Activated gamma-delta T cell treated with Interleukin-2 at 50 U/mL for 16 hours (primary cell): ENCODE measurements at places on chromosomes 2 and 18.
A peak's percentile ranks its signal among the peaks of the same experiment; 100 is the strongest.

GRCh38 chr2:158321264-158321663 is 135.3 kb downstream of the CCDC148 start:
- DNase-seq = no peak

GRCh38 chr2:239275044-239275685 is 125.7 kb downstream of the HDAC4 start:
- DNase-seq = peak; percentile 78

DNA sequence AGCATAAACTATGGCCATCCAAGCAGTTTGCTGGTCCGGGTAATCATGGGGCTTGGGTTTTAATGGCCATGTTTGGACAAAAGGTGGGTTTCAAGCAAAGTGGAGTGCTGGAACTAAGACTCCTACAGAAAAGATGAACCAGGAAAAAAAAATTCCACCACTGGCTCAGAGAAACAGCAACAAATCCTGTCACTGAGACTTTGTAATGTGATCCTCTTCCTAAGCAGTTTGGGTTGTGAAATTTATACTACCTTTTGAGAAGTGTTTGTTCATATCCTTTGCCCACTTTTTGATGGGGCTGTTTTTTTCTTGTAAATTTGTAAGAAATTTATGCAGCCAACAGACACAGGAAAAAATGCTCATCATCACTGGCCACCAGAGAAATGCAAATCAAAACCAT is 40.2 kb downstream of the MRPL33 start:
- no peak for DNase-seq

DNA sequence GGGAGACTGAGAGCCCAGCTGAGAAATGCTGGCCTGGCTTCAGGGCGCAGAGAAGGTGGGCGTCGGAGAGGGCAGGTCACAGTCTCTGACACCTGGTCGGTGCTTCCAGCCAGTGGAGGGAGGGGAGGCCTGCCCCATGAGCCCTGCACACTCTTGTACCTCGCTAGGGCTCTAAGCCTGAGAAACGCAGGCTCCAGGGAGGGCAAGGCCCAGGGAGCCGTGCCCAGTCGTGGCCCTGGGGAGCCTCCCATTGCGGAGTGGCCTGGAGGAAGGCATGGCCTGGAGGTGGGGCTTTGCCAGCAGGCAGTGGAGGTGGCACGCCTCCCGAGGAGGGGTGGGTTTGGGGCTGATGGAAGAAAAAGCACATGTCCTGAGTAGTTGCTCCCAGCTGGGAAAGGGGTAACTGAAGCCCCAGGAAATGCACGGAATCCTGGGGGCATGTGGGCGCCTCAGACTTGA is 39.0 kb downstream of the MTERF4 start:
- no peak for DNase-seq

DNA sequence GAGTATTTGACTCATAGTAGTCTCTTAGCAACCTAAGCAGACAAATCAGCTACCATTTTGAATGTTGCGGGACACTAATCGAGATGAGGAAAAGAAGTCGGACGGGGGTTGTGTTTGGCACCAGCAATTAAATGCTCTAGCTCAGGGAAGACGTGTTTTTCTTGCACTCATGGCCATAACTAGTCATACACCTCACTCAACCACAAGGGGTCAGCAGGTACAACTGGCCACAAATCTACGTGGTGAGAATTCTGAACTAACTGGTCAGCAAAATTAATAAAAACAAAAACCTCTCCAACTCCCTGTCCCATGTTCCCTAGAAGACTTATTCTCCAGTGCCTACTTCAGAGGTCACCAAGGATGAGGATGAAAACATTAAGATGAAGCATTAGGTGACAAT is 1467.8 kb downstream of the DPP10 start:
- DNase-seq = no peak

DNA sequence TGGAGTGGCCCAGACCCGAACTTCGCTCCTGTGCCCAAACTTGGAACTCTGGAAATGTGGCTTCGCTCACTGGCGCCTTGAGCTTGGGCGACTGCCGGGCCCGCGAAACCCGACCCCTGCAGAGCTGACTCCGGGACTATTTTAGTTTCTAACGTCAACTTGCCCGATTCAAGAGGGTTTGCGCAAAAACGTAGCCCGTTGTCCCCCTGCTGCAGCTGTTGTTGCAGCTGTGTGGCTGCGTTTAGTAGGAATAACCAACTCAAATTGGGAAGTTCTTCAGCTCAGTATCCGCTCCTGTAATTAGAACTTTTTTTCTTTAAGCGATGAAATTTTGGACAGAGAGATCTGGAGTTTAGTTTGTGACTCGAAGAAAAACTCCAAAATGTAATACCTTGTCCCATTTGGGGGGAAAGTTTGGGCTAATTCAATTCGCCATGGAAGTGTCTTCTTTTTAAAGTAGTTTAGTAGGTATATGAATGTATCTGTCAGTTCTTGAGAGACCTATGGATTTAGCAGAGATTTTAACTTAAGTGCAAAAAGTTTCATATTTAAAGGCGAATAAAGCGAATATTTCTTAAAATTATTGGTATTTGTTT is 559 bp downstream of the MYL12A start:
- DNase-seq = no peak
